ENCODE measurements at places on chromosomes 2 and 18.

- no peak for DNase-seq
Observed at GRCh38 chr2:164826293-164827243, 15.1 kb downstream of the COBLL1 start.

- DNase-seq, result no peak
Observed at GRCh38 chr2:215727507-215728503, 285.5 kb downstream of the MREG start.

DNA sequence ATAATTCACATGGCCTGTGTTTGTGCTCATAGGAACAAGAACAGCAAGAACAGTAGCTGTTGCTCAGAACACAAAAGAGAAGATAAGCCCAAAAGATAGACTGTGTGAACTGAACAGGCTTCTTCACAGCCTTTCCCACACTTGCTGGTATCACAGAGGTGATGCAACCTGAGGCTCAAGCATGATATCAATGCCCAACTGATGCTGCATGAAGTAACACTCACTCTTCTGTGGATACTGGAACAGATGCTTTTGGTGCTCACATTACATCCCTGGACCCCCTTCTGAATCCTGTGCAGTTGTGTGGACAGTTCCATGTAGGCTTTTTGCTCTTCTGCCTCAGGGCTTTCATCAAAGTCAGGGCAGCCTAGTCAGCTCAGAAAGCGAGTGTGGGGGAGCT lies 88.4 kb upstream of the RND3 start:
- DNase-seq, result no peak

- DNase-seq, result no peak
Observed at GRCh38 chr18:56510108-56510507, 128.3 kb downstream of the TXNL1 start.

DNA sequence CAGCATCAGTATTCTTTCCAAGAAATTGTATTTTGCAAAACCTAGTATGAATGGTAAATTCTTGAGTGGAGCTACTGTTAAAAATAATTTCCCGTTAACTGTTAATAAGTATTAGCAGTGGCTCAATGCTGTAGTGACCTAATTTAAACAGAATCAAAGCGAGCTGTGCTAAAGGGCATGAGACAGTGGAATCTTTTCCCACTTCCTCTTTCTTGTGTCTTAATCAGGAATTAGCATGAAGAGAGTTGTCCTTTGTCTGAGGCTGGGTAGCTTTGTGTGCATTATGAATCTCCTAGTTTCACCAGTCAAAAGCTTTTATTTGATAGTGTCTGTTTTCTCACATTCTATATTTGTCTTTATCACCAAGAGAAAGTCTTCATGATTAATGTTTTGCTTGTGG lies 298.8 kb upstream of the GCFC2 start:
- DNase-seq, result no peak

DNA sequence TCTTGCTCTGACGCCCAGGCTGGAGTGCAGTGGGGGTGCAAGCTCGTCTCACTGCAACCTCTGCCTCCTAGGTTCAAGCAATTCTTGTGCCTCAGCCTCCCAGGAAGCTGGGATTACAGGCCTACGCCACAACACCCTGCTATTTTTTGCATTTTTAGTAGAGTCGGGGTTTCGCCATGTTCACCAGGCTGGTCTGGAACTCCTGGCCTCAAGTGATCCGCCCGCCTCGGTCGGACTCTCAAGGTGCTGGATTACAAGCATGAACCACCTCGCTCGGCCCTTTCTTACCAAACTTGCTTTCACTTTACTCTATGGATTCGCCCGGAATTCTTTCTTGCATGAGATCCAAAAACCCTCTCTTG lies 3.1 kb upstream of the FZD5 start:
- no peak for DNase-seq

DNA sequence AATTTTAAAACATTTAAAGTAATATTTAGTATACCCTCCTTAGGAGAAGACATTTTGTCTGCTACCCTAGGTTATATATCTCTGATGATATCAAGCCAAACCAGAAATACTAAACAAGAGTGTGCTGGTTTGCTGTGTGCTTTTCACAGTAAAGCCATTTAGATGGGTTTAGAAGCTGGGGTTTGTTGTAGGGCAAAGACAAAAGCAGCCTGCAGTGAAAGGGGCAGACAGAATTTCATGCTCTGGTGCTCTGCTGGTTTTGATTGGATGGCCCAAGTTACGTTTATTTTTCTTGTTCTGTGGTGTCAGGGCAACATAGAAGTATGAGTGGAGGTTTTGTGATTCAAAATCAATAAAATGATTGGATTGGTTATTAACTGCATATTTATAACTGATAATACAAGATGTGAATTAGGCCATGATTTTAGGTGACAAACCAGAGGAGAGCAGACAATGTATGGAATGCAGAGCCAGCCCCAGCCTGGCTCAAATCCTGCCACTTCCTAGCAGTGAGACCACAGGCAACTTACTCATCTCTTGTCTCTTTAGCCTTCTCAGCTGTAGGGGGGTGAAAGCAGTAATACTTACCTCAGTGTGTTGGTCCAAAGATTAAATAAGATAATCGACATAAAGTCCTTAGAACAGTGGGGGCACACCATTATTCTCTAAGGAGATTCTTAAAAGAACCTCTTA lies 30.9 kb upstream of the IER3IP1 start:
- no peak for DNase-seq

DNA sequence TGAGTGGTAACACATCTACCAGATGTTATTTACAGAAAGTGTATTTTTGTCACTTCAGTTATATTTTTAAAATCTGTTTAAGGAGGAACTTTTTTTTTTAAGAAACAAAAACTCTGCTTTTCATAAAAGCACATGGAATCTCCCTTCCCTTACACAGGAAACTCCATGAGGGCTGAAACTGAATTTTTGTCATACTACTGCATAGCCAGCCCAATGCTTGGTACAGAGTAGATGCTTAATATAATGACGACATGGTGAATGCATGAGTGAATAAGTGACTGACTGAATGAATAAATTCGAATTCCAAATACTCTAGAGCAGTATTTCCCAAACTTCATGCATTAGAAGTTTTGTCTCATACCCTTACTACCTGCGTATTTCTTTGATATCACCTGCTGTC lies 86.5 kb downstream of the ROCK2 start:
- DNase-seq, result no peak

DNA sequence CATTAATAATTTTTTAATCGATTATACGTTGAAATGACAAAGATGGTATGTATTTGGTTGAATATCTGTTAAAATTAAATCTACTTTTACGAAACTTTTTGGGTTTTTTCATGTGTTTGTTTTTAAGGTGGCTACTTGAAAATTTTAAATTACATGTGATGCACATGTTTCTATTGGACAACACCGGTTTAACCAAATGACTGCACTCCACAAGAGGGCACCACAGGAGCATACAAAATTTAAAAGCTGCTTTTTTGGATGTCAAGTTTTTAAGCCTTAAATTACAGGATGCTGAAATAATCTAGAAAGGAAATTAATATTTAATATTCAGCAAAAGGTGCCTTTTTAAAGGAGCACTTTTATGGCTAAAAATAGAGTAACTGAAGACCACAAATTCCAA lies 98.7 kb downstream of the ACVR1 start:
- DNase-seq, result no peak

DNA sequence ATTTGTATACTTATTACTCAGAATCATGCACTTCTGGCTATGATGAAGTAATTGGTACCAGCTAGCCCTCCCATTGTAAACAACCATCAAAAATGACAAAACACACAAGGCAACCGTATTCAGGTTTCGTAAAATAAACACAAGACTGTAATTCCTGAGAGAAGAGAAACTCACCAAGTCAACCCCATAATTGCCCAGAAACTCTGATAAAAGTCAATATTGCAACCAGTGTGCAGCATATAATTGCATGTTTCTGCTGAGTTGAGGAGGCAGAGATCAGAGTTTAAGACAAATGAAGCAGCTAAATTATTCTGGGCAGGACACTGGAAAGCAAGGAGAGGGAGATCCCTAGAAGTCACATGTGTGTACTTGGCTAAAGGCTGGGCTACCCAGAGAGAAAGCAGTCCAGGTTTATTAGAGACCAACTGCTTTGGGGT lies 90.3 kb downstream of the ROCK2 start:
- no peak for DNase-seq

DNA sequence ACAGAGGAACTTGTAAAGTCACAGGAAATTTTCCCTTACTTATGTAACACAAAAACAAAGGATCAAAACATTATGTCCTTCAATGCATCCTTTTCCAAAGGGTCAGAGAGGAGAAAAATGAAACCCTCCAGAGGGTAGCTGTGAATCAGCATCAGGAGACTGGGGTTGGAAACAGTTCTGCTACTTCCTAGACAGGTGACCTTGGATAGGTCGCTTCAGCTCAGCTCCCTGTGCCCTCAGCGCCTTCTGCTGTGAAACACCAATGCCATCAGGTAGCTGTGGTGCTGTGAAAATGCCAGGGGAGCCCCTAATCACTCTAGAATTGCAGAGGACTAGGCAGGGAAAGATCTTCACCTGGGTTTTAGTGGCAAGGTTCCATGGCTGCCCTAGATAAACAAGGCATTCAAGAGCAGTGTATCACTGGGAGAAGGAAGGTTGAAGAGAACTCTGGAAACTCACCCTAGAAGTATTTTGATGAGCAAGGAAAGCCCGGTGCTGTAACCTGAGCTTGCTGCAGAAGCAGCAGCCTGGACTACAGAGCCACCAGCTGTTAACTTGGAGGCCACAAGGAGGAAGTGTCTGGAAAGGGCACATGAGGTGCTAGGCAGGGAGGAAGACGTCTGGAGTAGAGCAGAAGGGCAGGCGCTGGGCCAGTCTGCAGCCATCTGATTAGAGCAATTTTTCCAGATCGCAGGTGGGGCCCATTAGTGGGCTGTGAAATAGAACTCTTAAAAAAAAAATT lies 100.7 kb upstream of the MCFD2 start:
- DNase-seq, result no peak

GRCh38 chr2:129709001-129709955 lies 270.2 kb upstream of the RAB6C start:
- DNase-seq, result no peak

GRCh38 chr2:31812051-31812798 lies 198.6 kb downstream of the MEMO1 start:
- no peak for DNase-seq

DNA sequence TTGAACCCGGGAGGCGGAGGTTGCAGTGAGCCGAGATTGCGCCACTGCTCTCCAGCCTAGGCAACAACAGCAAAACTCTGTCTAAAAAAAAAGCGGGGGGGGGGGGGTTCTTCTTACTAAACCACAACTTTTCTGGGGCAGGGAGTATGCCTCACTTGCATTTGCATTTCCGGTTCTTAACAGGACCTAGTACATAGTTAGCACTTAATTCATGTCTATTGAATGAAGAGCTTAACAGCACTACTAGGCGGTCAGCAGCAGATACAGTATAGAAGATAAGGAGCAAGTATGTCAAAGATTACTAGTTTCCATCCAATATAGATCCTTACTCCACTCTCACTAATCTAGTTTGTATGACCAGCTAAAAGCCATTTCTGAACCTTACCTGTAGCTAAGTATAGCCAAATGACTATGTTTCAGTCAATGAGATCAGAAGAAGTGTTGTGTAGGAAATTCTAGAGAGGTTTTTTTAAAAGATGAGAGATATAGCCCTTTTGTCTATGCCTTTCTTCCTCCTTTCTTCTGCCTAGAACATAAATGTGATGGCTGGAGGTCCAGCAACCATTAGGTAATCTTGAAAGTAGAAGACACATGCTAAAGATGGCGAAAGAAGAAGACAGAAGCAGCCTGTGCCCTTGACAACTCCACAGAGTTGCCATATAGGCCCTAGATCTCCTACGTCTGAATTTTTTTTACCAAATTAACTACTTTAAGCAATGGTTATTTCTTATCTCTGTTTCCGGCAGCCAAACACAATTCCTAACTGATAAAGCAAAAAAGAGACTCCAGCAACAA lies 11.3 kb downstream of the HYCC2 start:
- no peak for DNase-seq

- no peak for DNase-seq
Observed at GRCh38 chr2:230589025-230589424, 123.6 kb upstream of the CAB39 start.

DNA sequence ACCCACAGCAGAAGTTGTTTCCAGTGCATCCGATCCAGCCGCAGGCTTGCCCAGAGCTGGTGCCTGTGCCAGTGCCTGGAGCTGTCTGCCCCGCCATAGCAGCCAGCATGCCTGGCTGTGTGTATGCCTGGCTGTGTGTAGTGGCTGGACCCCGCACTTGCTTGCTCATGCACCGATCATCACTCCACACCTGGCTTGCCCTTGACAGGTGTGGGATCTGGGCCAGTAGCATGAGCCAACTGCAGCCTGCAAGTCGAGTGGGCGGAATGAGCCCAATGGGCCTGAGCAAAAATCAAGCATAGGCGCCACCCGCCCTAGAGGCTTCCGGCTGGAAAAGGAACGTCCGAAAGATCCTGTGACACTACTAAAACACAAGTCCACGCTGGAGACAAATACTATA lies 74.5 kb downstream of the EPB41L3 start:
- peak; percentile 49 for DNase-seq

DNA sequence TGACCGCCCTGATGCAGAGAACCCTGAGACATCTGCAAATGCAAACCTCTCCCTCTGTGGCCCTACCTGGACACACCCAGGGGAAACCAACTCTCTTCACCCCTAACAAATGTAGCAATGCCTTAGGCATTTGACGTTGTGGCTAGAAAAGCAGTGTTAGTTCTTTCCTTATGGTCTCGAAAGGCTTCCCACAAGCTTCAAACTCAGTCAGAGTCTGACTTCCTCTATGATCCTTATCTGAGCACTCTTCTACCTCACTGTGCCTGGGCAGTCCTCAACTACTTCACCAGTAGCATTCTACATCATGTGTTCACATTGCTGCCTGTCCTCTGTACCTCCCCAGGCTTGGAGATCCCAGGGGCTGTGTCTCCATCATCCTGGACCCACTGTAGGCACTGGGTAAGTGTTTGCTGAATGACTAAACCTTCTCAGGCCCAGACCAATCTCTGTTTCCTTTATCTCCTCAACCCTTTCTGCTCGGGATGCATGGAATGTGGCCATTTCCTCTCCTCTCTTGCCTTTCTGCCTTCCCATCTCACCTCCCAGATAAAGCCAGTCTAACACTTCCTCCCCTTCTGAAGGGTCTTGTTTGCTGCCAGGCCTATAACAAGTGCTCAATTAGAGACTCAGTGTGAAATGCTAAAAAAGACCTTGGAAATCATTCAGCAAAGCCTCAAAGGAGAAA lies 91.7 kb upstream of the ACAA2 start:
- no peak for DNase-seq

GRCh38 chr18:26493021-26493420 lies 55.3 kb downstream of the KCTD1 start:
- DNase-seq, result no peak

Data from chondrocyte (in vitro differentiated cells).